ENCODE measurements at places on chromosomes 11 and 22.

DNA sequence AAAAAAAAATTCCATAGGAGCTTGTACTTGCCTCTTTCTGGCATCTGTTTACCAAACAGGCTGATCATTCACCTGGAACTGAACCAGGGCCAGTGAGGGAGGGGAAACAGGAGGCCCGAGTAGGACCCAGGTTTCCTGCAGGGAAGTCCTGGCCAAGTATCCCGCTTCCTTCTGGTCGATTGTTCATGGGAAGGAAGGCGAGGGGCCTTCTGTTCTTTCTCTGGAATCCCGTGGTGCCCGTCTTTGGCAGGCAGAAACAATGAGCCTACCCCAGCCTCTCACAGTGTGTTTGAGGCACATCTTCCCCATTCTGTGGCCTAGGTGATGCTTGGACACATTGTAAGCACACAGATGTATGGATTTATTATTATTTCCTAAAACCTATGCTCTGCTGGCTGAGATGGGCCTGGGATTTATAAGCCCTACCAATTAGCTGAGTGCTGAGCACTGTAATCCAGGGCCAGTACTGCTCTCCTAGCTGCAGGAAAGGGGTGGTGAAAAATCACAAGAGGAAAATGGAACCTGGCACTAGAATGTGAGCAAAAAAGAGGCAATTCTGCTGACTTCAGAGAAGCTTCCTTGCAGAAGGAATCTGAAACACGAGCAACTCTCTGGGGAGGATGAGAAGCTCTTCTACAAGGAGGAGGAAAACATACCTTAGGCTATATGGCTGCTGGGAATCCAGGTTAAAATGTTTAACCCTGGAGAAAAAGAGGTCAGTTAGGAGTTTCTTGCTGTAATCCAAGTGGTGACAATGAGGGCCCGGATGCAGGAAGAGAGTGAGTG, 53.5 kb downstream of the PRR5L start:
- DNase-seq = no peak

- no peak for DNase-seq
These were observed 3.7 kb upstream of the SSH3 start for GRCh38 chr11:67299471-67300191.

- DNase-seq = no peak
These were observed 63.9 kb upstream of the B3GAT1 start for GRCh38 chr11:134475951-134476350.

GRCh38 chr11:255816-256215, 19.0 kb downstream of the PSMD13 start:
- no peak for DNase-seq

DNA sequence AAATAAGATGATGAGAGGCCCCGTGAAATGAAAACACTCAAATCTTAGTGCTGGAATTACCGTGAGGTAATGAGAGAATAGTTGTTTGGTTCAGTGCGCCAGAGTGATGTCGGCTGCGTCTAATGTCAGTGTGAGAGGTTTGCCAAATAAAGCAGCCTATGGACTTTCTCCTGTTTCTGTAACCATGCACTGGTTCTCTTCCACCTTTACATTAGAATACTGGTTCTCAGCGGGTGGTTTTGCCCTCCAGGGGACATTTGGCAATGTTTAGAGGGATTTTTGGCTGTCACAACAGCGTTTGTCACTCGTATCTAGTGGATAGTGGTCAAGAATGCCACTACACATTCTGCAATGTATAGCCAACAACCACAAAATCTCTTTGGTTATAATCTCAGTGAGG, 1.1 kb downstream of the OOSP4B start:
- no peak for DNase-seq

- DNase-seq = no peak
These were observed 30.1 kb downstream of the RCN1 start for GRCh38 chr11:32121012-32121411.

GRCh38 chr11:96384156-96384555, 5.6 kb downstream of the CCDC82 start:
- no peak for DNase-seq

DNA sequence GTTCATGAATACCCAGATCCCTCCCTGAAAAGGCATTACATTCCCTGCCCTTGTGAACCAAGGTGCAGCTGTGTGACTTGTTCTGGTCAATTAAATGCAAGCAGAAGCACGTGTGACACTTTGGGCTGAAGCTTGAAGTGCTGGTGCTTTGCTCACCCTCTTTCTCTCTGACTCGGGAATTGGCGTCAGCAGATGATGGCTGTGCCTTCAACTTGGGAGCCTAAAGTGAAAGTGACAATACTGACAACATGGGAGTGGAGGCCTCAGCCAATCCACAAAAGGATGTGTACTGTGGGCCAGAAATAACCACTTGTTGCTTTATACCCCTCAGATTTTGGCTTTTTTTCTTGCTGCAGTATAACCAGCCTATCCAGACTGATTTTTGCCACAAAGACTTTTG, 148.3 kb upstream of the THY1 start:
- DNase-seq = no peak

- DNase-seq = no peak
These were observed 9.6 kb downstream of the QSER1 start for GRCh38 chr11:32902089-32902665.

GRCh38 chr11:32643526-32643925, 59.9 kb downstream of the EIF3M start:
- DNase-seq = no peak

GRCh38 chr11:70490723-70491558, 92.6 kb downstream of the CTTN start:
- DNase-seq = no peak

- no peak for DNase-seq
These were observed 42.4 kb downstream of the KCNJ4 start for GRCh38 chr22:38412435-38413084.

DNA sequence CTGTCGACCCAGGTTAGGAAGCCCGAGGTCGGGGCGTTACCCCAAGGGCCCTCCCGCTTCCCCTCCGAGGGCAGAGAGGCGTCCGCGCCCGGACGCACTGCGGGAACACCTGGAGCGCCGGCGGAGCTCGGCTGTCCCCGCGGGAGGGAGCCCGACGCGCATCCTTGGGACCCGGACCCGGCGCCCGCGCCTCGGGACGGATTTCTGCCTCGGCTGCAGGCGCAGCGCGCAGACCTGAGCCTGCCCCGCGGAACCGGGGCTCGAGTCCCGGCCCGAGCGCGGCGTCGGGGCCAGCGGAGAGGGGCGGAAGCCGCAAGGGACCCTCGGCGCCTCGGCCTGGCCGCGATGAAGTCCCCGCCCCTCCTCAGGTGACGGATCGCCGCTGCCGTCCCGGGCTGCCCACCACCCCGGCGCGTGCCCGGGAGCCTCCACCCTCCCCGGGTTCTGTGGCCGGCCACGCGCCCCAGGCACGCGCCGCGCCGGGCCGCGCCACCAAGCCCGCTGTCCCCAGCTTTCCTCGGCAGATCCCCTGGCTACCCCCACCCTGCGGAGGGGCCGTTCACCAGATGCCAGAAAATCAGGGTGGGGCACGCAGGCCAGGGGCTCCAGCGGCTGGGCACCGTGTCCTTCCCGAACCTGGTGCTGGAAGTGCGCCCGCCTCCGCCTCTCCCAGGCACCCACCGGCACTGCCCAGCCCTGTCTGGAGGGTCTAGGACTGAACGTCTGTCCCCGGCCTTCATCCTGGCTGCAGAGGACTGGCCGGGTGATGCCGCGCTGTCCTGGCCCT, 410 bp downstream of the GLB1L3 start:
- DNase-seq = peak; percentile 67

DNA sequence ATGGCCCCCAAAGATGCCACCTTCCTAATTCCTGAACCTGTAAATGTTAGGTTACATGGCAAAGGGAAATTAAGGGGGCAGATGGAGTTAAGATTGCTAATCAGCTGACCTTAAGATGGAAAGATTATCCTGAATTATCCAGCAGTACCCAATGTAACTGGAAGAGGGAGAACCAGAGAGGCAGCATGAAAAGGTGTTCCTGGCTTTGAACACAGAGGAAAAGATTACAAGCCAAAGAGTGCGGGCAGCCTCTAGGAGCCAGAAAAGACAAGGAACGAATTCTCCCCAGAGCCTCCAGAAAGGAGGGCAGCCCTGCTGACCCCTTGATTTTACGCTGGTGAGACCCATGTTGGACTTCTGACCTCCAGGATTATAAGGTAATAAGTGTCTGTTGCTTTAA, 15.1 kb upstream of the THRSP start:
- no peak for DNase-seq

GRCh38 chr11:63532117-63532516, 4.5 kb upstream of the PLAAT4 start:
- no peak for DNase-seq

DNA sequence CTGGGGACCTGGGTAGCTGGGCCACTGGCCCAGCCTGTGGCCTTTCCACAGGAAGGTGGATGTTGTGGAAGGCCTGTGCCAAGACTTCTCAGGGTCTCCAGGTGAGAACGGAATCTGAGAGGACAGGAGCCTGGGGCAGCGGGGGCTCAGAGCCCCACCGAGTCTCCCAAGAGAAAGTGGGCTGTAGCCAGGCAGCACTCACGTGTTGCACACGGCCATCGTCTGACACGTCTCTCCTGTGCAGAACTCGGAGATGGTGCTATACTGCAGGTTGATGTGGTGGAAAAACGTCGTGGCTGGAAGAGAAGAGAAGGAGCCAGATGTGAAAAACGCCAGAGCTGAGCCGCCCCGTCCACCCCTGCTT, 6.4 kb downstream of the MOB2 start:
- DNase-seq = no peak

- no peak for DNase-seq
These were observed 146.0 kb downstream of the CACNA1I start for GRCh38 chr22:39716534-39716933.

GRCh38 chr22:46471901-46472721, 65.3 kb downstream of the CELSR1 start:
- no peak for DNase-seq

GRCh38 chr22:24497841-24498258, 2.7 kb downstream of the UPB1 start:
- no peak for DNase-seq

DNA sequence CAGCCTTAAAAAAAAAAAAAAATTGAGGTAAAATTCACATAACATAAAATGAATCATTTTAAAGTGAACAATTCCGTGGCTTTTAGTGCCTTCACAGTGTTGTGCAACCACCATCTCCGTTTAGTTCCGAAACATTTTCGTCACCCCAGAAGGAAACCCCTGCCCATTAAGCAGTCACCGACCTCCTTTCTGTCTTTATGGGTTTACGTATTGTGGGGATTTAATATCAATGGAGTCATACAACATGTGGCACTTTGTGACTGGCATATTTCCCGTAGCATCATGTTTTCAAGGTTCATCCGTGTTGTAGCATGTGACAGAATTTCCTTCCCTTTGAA, 65.5 kb downstream of the BCR start:
- no peak for DNase-seq

GRCh38 chr11:134754521-134755198, 342.6 kb upstream of the B3GAT1 start:
- no peak for DNase-seq

- peak; percentile 76 for DNase-seq
These were observed 114.2 kb downstream of the ME3 start for GRCh38 chr11:86558207-86558606.

DNA sequence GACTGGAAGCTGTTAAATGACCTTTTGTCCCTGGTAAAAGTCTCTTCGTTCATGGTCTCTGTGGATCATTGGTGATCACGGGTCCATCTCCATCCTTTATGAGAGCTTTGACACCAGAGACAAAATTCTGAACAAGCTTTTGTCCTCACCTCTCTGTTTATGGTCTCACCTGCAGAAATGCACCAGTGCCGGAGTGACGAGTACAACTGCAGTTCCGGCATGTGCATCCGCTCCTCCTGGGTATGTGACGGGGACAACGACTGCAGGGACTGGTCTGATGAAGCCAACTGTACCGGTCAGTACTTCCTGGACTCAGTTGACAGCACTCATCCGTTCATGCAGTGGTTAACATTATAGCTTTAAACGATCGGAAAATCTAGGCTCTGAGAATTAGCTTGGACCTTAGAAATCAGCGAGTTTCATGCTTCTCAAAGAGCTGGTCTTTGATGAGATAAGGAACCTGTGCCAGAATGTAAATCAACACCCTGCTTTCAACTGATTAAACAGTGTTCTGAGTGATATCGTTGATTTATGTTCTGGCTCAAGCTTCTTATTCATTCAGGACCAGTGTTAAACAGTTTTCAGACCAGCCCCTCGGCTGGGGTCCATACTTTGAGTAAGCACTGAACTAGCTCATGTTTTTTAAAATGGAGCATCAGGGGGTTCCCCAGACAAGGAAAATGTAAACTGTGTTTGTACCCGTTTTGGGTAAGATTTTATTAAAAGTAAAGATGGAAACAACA, 124.5 kb upstream of the SORL1-AS1 start:
- DNase-seq = no peak

DNA sequence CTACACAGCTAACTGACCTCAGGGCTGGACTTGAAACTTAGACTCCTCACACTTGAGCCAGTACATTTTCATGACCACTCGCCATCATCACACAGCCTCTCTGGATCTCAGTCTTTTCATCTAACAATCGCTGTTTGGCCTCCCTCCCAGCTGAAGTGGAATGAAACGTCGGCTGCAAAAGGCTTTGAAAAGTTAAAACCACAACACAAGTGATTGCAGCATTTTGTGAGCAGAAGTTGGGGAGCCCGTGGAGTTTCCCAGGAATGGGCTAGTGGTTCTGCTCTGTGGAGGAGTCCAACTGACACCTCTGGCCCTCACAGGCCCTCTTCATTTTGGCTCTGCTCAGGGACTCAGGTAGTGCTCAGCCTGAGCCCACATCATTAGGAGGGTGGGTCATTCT, 35.9 kb upstream of the TRIM29 start:
- no peak for DNase-seq

- no peak for DNase-seq
These were observed 3.9 kb upstream of the SMIM38 start for GRCh38 chr11:69151836-69152235.

DNA sequence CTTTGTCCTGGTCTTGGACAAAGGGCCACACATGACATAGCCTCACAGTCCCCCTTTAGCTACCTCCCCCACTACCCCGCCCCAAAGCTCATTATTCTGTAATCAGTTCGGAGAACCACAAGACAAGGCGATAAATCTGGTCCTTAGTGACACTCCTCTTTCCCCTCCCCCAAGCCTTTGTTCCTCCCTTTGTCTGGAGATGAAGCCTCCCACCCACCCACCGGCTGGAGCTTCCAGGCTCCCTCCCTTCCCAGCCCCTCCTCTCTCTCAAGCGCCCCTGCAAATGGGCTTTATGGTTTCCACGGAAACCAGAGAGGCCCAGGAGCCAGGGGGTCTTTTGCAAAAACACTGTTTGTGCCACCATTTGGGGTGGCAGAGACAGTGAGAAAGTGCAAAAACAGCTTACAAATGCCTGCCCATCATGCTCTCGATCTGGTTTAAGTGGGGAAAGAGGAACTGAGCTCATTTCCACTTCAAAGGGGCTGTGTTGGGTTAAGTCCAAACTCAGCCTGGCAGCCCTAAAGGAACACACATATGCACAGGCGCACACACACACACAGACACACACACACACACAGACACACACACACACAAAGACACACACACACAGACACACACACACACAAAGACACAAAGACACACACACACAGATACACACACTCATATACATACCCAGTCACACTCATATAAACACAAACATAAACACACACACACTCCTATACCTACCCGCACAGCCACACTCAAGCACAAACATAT, 23.5 kb downstream of the APLNR start:
- no peak for DNase-seq

Data from vagina (tissue), 2 donors.